ENCODE measurements at places on chromosomes 11 and 22.
A peak's percentile ranks its signal among the peaks of the same experiment; 100 is the strongest.

GRCh38 chr22:32619614-32620426, 145.2 kb downstream of the FBXO7 start:
- DNase-seq = no peak

GRCh38 chr22:23072911-23073491, 2.7 kb downstream of the GNAZ start:
- no peak for DNase-seq

GRCh38 chr11:17076517-17077239, 789 bp downstream of the RPS13 start:
- DNase-seq = no peak

DNA sequence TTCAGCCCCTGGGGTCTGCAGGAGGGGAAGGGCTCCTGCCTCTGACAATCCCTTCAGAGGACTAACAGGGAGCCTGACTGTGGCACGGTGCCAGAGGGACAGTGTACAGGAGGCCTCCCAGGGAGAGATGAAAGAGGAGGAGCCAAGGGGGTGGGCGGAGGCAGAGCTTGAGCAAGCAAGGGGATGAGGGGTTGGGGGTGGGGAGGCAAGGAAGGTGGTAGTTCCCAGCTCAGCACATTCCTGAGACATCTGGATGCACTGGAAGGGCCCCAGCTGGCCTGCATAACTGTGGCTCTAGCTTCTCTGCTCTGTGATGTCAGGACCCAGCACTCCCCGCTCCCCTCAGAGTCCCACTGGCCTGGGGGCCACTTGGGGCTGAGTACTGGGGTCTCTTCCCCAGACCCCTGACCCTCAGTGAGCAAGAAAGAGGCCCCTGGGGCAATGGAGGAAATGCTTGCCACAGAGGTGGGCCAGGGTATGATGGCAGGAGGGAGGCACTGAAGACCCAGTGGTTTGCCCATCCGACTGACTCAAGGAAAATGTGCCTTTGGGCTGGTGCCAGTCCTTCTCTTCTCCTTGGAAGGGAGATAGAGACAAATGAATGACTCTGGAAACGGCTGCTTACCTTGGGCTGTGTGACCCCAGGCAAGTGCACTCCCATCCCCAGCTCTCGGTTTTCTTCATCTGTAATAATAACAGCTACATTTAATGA, 13.3 kb downstream of the CREB3L1 start:
- no peak for DNase-seq

GRCh38 chr11:68890490-68891231, 13.0 kb downstream of the MRPL21 start:
- no peak for DNase-seq

DNA sequence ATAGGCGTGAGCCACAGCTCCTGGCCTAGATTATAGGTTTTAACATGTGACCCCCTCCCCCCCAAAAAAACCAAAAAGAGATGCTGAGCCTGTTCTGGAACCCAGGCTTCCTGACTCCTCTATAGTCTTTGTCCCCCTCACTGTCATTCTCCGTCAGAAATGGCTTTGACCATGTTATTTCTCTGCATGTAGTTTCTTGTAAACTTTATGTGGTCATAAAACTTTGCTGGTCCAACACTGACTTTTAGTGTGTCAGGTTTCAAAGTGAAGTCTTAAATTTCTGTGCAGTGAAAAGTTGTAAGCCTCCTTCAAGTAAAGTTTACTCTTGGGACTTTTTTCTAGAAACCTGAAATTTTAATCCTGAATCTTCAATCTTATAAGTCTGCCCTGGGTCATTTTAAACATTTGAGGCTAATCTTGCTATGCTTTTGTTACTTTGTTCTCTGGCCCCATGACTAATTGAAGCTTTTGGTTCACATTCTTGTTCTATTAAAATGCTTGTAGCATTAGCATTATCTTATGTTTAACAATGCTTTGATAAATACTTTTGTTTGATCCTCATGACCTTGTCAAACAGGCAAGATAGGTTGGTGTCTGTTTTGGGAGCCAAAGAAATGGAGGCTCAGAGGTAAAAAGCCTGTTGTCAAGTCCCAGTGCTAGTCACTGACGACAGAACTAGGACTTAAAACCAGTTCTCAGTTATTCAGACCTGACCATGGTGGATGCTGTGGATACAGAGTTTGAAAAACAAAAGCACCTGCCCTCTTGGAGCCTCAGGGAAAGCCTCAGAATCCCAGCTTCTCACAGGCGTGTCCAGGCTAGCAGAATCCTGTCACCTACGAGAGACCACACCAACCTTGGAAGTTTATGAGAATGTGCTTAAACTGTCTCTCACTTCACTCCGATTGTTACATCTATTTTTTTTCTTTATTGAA, 87.7 kb upstream of the HORMAD2 start:
- DNase-seq = no peak

- no peak for DNase-seq
Observed at GRCh38 chr22:23531966-23532705, 48.0 kb downstream of the IGLL1 start.

DNA sequence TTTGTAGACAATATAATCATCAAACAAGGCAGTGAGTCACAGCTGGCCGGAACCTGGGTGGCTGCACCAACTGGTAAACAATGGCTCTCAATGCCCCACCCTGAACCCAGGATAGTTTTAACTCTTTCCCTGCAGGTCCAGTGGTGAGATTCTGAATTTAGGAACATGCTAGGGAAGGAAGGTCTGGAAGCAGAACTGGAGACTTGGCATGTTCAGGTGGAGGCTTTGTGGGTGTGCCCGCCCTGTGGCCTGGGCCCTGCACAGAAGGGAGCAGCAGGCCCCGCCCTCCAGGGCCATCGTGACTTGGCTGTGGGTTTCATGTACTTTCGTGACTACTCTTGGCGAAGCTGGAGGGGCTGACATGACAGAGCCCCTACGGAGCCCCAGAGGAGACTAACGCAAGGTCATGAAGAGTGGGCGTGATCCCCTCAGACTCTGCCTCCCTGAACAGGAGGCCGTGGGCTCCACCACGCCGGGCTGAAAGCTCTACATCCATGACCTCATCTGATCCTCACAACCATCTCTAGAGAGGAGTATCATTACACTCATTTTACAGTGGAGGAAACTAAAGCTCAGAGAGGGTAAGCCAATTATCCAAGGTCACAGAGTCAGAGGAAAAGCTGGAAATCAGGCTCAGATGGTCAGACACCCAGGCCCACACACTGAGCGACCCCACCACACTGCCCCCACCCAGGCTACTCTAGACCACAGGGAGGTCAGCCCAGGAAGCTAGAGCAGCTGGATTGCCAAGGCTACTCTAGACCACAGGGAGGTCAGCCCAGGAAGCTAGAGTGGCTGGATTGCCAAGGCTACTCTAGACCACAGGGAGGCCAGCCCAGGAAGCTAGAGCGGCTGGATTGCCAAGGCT, 27.3 kb downstream of the MAFF start:
- DNase-seq = no peak

DNA sequence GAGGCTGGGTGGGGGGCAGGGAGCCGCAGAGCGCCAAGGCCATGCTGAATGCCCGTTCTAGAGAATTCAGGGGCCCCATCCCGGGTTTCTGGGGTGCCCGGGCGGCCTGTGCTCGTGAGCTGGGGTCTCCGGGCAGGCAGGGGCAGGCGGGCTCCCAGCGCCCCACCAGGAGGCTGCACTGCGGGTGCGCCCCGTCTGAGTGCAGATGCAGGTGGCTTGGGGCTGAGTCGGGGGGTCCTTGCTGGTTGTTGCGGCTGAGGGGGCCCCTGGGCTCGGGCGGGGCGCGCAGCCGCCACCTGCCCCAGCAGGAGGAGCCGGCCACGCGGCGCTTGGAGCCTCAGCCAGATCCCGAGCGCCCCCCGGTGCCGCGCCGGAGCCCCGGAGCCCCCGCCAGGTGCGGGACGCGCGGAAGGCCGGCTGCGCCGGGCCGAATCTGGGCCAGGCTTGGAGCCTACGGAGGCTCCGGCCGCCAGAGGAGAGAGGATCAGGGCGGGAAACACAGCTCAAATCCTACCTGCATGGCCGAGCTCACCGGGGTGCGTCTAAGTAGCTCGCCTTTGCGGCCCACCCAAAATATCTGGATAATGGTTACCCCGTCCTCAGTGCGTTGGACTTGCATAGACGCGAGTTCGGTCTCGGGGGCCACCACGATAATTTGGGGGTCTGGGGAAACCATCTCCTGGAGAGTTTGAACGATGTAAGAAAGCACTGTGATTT, 590 bp upstream of the IGF2 start:
- DNase-seq = no peak

- peak; percentile 63 for DNase-seq
Observed at GRCh38 chr11:33065445-33066178, 26.2 kb downstream of the TCP11L1 start.

- DNase-seq = peak; percentile 96
Observed at GRCh38 chr11:3378426-3379423, at the start of gene ZNF195. TSS of gene ZNF195 (minus strand) at chr11:3379146. CDS start at chr11:3379040, 106 bp downstream.
